ENCODE measurements at places on chromosomes 16 and 17. TPM values are rescaled to one million over a fixed set of nuclear protein-coding genes. Genes with fewer than 3 reads are reported as not detected.
A peak's percentile ranks its signal among the peaks of the same experiment; 100 is the strongest.

EME1 gene
- total RNA-seq = 0.53 TPM

TBC1D3H gene
- total RNA-seq = not detected

TANC2 gene
- total RNA-seq = 3.6 TPM

ZNF785 gene
- total RNA-seq = 31.4 TPM

CCDC154 gene
- total RNA-seq = 0.94 TPM

ABAT gene
- total RNA-seq = 24.8 TPM

DPEP2 gene
- 3.1 TPM for total RNA-seq

MIF4GD gene
- total RNA-seq = 35.5 TPM

CNEP1R1 gene
- 12.8 TPM for total RNA-seq

RND2 gene
- total RNA-seq = 0.28 TPM

TSPOAP1 gene
- total RNA-seq = 9.1 TPM

ZNF287 gene
- total RNA-seq = 0.70 TPM

C1QTNF8 gene
- total RNA-seq = not detected

GID4 gene
- total RNA-seq = 14.0 TPM

RHBDF1 gene
- total RNA-seq = 35.1 TPM

GRCh38 chr16:30558789-30559377 is 709 bp upstream of the ZNF764 start:
- DNase-seq = no peak

- peak; percentile 81 for DNase-seq
Observed at GRCh38 chr17:29111816-29112499, 68.2 kb downstream of the MYO18A start.

GRCh38 chr16:85173146-85173980 is 61.1 kb upstream of the CIBAR2 start:
- no peak for DNase-seq

DNA sequence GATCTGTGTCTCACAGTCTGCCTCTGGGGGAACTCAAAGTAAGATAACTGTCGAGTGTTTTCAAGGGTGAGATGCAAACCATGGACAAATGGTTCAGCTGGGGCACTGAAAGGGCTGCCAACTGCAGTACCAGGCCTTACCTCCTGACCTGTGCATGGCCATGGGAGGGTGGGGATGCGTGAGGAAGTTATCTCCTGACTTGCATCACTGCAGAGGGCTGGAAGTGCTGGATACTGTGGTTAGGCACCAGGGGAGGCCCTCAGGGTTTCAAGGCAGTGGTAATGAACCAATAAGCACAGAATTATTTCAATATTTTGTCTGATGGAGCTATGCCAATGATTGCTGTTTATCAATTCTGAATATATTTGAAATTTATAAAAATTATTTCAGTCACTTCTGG is 159.2 kb downstream of the CYLD start:
- no peak for DNase-seq

- DNase-seq = no peak
Observed at GRCh38 chr17:8729860-8730259, 14.8 kb downstream of the CCDC42 start.

- DNase-seq = no peak
Observed at GRCh38 chr16:22614271-22614947, 103.7 kb downstream of the NPIPB5 start.

GRCh38 chr17:77308861-77309726 is 168.3 kb downstream of the SEC14L1 start:
- no peak for DNase-seq

DNA sequence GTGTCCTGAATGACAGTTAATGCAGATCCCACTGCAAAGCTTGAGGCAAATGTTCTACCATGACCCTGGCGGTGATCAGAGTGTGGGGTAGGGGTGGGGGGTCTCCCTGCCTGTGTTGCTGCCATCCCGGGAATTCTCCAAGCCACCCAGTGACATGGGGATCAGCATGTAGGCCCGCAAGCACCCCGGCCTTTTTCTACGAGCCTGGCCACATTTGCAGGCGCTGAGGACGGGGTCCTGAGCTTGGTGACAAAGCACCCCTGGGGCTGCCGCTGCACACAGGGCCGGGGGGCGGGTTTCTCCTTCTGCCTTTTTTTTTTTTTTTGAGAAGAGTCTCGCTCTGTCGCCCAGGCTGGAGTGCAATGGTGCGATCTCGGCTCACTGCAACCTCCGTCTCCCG is 35.8 kb downstream of the SLC7A5 start:
- DNase-seq = no peak

GRCh38 chr17:50052822-50053653 is 2.9 kb upstream of the ITGA3 start:
- no peak for DNase-seq

DNA sequence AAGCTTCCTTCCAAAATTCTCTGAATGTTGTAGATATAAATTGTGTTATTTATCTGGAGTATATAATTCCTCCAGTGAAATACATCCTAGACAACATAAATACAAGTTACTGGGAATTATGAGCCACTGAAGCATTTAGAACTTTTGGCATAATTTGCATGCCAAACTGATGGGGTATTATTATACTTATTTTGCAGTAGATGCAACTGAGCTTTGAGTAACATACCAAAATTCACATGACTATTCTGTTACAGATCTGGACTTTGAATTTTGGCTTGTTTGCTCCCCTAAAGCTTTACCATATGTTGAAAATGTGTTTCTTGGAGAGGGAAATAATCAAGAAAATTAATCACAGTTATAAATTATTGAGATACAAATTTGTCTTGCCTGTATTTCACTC is 372.5 kb downstream of the CDH11 start:
- DNase-seq = no peak

- no peak for DNase-seq
Observed at GRCh38 chr17:4180791-4181190, 37.8 kb downstream of the CYB5D2 start.

GRCh38 chr17:21165922-21166594 is 39.3 kb downstream of the DHRS7B start:
- DNase-seq = no peak

DNA sequence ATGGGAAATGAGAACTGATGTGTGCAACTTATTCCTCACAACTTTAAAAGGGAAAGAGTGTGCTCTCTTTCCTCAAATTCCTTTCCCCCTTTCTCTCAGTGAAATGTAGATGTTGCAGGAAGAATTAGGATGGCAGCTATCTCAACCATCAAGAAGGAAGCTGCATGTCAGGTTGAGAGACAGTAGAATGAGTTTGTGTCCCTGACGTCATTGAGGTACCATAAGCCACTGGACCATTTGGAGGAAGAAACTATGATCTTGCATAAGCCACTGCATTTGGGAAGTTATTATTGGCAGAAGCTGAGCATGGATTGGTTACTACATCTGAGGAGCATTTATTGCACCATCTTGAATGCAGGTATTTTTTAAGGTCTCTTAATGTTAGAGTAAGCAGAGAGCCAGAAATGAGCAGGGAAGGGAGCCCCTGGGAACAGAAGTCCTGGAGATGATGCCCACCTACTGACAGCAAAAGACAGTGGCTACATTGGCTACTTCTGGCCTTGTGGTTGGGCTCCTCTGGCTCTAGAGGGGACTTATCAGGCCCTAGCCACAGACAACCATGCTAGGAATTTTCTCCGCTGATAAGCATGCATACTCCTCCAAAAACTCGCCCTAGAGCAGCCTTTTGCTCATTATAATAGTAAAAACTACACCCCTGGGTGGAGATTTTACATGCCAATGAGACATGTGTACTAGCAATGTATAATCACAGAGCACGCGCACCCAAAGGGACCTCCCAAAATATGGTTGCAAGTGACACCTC is 249.0 kb upstream of the SALL1 start:
- no peak for DNase-seq

DNA sequence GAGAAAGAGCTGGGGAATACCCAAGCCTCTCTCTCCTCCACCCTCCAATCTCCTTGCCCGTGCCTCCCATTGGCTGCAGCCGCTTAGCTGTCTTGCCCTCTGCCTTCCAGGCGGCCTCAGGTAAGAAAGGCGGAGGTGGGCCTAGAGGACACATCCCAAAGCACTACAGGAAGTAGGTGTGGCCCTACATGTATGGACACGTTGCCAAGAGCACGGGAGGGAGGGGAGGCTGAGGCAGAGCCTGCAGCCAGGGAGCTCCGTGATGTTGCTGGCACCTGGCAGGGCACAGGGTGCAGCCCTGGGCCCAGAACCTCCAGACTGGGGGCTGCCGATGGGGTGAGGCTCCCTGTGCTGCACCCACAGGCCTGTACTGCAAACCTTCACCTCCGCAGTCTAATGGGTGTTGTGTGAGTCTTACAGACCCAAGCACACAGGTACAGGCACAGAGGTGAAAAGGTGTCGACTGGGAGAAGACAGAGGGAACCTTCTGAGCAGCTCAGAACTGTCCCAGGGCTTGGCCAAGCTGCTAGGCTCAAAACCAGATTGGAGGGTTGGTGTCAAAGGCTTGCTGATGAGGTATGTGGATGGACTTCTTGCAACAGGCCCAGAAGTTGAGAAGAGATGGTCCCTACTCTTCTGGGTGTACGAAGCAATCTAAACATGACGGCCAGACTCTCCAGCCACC is 23.5 kb upstream of the FOXK2 start:
- no peak for DNase-seq

DNA sequence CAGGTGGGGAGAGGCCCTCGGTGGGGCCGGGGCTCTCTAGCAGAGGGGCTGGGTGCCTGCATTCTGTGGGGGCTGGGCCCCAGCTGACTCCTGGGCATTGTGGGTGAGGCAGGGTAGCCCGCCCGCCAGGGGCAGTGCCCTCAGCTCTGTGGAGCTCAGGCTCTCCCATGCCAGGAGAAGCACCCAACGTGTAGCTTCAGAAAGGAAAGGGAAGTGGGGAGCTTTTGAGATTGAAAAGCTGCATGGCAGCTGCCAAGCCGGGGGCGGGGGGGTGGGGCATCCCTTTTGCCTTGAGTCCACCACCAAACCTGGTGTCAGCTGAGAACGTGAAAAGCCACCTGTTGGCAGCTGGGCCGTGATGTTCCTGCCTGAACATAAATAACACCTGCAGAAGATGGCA is 192.1 kb upstream of the CIBAR2 start:
- DNase-seq = no peak

DNA sequence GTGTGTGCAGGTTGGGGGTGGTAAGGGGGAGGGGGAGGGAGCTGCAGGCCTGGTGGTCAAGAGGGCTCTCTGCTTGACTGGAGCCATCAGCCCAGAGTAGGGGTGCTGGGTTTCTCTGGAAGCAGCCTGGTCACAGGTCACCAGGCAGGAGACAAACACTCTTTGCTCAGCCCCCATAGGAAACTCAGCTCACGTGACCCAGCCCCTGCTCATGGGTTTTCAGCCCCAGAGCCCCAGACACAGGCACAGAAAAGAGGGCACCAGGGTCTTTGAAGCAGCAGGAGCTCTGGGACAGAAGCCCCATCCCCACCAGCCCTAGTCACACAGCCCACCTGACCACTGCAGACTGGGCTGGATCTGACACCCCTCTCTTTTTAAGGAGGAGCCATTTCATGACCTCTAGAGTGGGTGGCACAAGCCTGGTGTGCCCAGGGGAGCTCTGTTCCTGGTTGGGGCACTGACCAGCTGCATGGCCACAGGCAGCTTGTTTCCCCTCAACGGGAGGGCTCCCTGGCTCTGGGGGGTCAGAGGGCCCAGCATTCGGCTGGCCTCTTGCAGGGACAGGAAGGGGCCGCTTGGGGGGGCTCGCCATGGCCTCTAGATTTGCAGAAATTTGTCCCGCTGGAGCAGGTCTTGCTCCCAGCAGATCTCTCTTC is 13.8 kb upstream of the CD79B start:
- DNase-seq = peak; percentile 85

DNA sequence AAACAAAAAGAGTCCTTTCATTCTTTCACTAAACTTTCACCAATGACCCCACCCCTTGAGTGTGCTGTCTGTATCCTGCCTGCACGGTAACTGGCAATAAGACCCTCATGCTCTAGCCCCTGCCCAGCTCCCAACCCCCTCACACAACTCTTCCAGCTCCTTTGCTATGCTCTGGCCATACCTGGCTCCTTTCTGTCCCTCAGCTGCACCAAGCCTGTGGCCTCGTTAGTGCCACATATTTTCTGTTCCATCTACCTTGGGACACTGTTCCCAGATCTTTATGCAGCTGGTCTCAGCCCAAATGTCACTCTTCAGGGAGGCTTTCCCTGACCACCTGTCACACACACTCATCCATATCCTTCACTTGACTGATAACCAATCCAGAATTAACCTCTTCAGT is 47.3 kb downstream of the C16orf82 start:
- DNase-seq = no peak

DNA sequence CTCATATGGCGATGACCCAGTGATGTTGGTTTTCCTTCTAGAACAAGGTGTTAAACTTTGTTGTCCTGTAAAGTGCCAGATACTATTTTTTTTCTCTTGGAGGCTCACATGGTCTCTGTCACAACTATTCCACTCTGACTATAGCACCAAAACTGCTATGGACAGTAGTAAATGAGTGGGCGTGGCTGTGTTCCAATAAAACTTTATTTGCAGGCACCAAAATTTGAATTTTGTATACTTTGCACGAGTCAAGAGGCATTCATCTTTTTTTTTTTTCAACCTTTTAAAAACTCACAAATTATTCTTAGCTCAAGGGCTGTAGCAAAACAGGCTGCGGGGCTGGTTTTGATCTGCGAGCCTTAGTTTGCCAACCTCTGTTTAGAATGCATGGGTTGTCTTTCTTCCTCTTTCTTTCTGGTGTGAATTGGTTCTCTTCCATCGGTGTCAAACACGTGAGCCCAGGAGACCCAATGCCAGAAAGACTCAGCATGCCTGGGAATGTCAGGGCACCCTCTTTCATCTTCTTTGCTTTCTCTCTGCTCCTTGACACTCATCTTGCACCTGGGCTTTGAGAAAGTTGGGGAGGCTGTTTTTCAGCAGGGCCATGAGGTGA is 2.1 kb downstream of the SYT17 start:
- no peak for DNase-seq

DNA sequence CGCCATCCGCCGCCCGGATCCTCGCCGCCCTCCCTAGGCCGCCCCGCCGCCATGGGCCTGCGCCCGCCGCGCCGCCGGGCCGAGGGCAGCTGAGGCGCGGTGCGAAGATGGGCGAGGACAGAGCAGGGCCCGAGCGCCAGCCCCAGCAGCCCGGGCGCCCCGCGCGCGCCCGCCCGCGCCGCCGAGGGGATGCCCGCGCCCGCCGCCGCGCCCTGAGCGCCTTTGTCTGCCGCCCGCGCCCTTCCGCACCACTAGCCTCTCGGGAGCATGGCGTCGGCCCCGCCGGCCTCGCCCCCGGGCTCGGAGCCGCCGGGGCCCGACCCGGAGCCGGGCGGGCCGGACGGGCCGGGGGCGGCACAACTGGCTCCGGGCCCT is 278 bp downstream of the RAB11FIP3 start:
- DNase-seq = no peak

DNA sequence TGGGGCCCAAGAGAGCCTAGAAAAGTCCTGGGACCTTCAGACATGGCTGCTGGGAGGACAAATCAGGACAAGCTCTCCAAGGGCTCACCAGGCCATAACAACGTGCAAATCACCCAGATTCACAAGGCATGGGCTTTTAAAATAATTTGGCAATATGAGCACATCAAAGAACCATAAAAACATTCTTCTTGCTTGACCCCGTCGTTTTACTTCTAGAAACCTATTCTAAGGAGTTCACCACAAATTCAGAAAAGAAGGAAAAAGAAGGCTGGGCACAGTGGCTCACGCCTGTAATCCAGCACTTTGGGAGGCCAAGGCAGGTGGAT is 12.1 kb upstream of the MT3 start:
- DNase-seq = no peak

DNA sequence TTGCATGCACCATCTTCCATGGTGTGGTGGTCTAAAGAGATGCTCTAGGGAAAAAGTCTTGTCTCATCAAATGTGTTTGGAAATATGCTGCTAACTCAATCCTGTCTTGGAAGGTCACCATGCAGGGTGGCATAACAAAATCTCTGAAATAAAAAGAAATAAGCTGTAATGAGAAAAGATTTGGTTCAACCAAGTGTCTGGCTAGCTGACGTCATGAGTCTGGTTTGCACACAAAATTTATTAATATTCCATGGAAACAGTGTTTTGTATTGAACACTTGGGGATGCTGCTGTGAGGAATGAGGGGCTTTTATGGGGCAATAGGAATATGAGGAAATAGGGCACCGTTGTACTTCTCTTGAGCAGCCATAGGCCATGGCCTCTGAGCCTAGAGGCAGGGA is 575.7 kb upstream of the CDH5 start:
- DNase-seq = no peak

All from Peyer's patch (tissue), 4 donors.